ENCODE measurements at places on chromosomes 1 and 21.

GRCh38 chr21:34595457-34595856 lies 19.5 kb downstream of the RCAN1 start:
- no peak for DNase-seq

DNA sequence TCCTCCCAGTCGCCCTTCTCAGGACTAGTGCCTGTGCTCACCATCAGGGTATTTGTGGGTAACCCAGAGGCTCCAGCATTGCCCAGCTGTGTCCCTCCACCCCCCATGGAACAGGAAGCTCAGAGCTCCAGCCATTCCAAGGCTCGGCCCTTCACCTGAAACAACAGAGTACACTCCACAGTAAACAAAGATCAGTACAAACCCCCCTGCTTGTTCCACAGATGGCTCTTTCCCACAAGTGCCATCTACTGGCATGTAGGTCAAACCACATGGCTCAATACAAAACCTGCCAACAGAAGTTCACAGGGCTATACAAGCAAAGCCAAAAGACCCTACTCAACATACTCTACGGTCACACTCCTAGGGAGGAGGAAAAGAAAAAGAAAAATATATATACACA lies 258.7 kb downstream of the AGBL4 start:
- DNase-seq, result no peak

GRCh38 chr1:7659514-7659913 lies 111.6 kb upstream of the VAMP3 start:
- no peak for DNase-seq

DNA sequence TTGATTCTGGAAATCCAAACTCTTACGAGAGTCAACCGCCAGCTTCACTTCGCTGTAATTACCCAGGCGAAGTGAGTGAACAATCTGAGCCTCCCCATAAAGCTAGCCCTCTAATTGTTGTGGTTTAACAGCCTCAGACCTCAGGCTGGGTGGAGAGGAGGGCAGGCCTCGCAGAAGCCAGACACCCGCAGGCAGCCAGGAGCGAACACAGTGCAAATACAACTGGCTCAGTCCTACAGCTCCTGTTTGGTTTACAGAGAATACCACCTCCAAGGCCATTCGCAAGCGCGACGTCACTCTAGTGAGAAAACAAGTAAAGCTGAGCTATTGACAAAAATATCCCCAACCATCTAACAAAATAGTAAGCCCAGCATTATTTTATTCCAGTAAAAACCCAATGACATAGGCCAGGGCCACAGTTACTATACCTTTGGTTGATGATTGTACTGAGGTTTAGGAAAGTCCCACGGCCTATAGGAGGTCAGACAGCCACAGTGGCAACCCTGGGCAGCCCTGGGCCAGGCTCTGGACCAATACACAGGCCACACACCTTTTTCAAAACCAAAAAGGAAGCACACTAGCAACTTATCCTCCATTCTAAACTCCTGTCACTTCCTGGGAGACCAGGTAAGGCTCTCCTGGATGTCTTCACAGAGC lies 163.3 kb downstream of the ETS2 start:
- DNase-seq, result peak; percentile 49

DNA sequence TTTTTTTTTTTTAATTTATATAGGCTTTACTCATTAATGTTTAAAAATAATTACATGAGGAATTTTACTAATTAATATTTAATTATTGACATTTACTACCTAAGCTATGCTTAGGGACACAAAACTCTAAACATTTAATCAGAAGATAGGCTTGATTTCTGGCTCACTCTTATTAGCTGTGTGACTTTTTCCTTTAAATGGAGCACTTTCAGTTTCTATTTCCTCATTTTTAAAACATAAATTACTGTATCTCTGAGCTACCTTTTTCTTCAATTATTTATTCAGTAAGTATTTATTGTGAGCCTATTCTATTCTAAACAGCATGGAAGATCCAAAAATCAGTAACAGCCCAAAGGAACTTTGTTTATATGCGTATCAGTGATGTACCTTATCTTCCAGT lies 40.5 kb downstream of the MAP3K7CL start:
- no peak for DNase-seq

- DNase-seq, result no peak
These were observed 41.8 kb upstream of the ACTRT2 start for GRCh38 chr1:2979191-2980072.

GRCh38 chr1:102219463-102219862 lies 222.7 kb upstream of the OLFM3 start:
- no peak for DNase-seq

DNA sequence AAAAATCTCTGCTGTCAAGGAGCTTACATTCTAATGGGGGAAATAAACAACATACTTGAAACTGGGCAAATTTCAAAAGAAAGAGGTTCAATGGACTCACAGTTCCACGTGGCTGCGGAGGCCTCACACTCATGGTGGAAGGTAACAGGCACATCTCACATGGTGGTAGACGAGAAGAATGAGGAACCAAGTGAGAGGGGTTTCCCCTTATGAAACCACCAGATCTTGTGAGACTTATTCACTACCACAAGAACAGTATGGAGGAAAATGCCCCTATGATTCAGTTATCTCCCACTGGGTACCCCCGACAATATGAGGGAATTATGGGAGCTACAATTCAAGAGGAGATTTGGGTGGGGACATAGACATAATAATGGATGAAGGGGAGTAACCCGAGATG lies 226.4 kb downstream of the ZP4 start:
- DNase-seq, result no peak

GRCh38 chr1:47561523-47562007 lies 123.7 kb downstream of the FOXD2 start:
- DNase-seq, result no peak

GRCh38 chr1:176559474-176559873 lies 96.5 kb downstream of the PAPPA2 start:
- no peak for DNase-seq

- no peak for DNase-seq
These were observed 148.7 kb upstream of the PRMT6 start for GRCh38 chr1:106907795-106908194.

DNA sequence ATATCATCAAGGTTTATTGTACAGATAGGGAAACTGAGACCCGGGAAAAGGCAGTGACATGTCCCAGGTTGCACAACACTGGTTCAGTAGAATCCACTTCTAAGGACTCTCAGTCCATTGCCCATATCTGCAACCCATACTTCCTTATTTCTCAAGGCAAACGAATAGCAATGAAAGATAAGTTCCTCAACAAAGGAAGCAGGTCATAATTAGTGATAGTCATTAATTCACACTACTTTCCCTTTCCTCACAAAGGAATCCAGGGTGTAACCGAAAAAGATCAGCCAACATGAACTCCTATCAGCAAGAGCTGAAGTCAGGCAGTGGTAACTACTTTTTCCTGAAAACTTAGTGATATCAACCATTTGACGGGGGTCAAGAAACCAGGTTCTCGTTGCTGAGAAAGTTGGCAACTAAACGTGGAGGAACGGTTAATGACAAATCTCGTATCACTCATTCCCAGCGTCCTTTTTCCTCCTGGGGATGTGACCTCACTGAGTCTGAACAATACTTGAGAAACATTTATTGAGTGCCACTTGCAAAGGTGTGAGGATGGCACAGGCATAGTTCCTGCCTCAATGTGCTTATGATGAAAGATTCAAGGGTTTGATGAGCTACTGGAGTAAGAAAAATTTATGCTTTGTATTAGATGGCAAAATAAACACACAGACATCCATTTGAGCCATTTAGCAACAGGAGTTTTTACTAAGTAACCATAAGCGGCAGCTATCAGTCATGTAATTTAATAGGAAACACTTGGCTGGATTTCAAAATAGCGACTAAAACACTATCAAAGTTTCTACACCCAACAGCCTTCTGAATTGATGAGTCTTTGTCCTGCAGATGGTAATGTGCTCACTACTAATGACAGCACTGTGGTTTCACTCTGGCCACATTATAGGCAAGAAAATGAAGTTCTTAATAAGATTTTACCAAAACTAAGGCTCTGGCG lies 82.3 kb downstream of the PLPP3 start:
- DNase-seq, result no peak

- no peak for DNase-seq
These were observed 84.2 kb downstream of the RABGAP1L start for GRCh38 chr1:174243451-174244000.

GRCh38 chr1:92363401-92363800 lies 64.5 kb downstream of the RPAP2 start:
- no peak for DNase-seq

DNA sequence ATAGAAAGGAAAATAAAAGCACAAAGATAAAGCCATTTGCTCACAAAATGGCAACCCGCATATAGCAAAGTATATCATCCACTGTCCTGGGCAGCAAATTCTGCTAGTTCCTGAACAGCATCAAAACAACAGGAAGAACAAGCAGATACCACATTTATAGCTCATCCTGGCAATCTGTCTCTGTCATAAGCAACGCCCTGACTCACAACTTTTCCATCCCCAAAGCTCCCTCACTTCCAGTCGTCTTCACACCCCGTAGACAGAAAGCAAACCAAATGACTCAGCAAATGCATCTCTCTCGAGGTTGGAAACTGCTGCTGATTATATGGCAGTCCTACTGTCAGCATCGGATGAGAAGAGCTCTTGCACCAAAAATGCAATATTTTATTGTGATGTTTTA lies 65.8 kb downstream of the AK5 start:
- DNase-seq, result peak; percentile 1

DNA sequence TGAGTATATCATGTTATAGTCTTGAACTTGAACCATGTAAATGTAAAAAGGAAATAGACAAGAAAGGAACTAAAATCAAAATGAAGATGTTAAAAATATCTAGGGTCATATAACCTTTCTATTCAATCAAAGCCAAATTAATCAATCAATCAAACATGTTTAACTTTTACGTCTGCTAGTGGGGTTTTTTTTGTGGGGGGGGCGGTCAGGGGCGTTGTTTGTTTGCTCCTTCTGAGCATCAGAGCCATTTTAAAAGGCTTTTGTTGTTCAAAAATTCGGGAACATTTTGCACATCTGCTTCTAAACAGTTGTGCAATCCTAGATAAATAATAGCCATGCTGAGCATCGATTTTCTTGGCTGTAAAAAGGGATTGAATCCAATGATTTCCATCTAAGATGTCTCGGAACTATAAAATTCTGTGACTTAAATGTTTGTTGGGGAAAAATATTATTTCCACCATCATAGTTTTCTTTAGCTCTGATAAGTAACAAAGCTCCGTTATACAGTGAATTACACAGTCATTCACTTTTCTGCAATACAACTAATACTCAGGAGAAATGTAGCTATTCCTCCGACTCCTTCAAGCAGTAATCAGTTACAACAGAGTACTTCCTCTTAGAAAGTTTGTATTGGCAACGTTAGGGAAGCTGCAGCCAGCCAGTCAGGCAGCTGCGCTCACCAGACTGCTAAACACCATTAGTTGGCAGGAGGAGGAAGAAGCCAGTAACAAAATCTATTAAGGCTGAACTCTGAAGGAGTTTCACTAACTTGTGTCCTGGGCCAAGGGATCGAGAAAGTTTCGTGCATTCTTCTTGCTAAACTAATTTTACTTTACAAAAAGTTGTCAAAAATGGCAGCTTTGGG lies 2.2 kb downstream of the SPATA6 start:
- DNase-seq, result peak; percentile 4

DNA sequence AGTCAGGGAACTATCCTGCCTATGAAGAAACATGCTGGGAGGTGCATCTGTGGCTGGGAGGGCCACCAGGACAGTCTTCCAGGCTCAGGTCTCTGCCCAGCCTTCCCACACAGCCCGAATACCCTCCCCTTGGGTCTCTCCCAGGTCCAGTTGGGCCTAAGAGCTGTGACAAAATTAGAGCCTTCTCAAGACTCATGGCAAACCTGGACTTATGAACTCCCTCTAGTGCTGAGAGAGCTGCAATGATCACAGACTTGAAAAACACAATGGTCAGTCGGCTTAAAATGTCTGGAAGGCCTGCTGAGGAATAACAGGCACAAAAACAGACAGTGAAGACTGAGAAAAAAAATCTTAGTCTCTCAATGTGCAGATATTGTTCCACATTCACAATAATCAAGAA lies 325.1 kb downstream of the BRINP2 start:
- no peak for DNase-seq

DNA sequence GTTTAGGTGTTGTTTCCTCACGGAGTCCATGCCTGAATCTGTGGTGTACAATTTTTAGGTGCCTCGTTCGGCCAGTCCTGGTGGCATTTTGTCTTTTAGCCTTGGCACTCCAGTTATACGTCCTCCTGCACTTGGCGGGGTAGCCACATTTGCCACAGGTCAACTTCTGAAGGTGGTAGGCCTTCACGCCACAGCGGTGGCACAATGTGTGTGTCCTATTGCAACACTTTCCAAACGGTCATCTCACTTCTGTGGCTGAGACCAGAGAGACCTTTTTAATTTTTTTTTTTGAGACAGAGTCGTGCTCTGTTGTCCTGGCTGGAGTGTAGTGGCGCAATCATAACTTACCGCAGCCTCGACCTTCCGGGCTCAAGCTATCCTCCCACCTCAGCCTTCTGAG lies 49.1 kb downstream of the CAMTA1 start:
- no peak for DNase-seq

GRCh38 chr1:102901996-102902395 lies 206.3 kb downstream of the COL11A1 start:
- no peak for DNase-seq

DNA sequence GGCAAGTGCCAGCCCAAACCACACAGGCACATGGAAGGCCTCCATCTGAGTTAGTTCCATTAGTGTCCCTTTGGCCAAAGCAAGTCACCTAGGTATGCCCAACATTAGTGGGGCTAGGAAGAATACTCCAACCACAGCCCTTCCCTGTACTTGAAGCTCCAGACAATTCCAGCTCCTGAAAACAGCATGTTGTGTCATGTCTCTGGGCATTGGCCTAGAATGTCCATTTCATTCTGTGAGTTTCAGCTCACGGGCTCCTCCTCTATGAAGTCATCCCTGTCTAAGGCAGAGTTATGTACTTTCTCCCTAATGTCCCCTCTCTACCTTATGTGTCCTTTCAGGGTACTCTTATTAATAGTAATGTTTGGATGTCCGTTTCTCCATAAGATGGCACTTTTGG lies 96.5 kb upstream of the SPATA6 start:
- no peak for DNase-seq

GRCh38 chr21:43645976-43646375 lies 13.3 kb downstream of the HSF2BP start:
- no peak for DNase-seq

DNA sequence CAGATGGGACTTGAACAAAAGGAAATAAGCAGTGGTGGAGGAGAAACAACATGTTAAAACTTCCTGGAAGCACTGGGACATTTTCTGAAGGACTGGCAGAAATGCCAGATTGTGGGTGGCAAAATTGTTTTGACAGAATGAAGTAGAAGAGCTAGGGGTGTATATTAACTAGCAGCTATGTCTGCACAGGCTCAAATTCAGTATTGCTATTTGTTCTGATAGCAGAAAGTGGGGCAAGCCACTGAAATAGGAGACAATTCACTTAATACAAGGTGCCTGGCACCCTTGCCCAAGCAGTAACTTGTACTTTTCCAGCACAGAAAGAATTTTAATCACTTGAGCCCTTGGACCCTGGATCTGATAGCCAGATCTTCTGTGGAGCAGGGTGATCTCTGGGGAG lies 11.8 kb upstream of the PIGM start:
- no peak for DNase-seq
